Activated T-cell treated with anti-CD3 and anti-CD28 coated beads, Interleukin-2, amount 50 U/mL, for 72 hours (primary cell): ENCODE measurements at places on chromosomes 2 and 18. TPM values are rescaled to one million over a fixed set of nuclear protein-coding genes. Genes with fewer than 3 reads are reported as not detected.

- no peak for DNase-seq
These were observed 58.2 kb downstream of the GLS start for GRCh38 chr2:190938771-190939335.

- no peak for DNase-seq
These were observed 270.7 kb upstream of the HDAC4 start for GRCh38 chr2:239671471-239671870.

GRCh38 chr2:174826051-174826450, 61.8 kb upstream of the CHRNA1 start:
- no peak for DNase-seq

DNA sequence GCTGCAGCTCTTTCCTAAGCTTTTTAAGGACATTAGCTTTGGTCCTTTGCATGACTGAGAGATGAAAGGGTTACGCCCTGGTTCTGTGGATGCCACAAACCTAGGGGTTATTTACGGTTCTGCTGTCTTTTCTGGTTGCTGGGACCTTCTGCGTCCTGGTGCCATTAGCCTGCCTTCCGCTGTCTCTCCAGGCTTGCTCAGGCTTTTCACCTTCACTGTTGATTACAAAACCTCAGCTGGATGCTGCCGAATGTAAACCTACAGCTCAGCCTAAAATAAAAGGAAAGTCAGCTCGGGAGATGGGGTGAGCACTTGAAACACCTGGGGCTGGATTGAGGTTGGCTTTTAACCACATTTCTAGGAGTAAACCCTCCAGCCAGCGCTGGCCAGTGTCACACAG, 130.9 kb upstream of the ARHGAP28 start:
- DNase-seq, result no peak

DNA sequence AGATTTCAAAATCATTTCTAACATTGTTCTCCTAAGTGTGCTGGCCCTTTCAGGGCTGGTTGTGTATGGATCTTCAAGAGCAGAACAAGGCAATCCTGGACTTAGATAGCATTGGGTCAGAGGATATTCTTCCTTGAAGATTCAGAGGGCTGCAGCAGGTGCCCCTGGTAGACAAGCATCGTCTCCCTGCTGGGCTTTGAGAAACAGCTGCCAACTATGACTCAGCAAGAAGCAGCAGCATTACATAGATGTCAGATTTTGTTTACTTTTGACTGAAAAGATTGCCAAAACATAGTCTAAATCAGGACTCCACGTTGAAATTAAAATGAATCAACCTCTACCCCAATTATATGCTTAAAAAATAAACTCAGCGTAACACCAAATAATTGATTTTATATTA, 618.8 kb downstream of the SOCS6 start:
- no peak for DNase-seq

DNA sequence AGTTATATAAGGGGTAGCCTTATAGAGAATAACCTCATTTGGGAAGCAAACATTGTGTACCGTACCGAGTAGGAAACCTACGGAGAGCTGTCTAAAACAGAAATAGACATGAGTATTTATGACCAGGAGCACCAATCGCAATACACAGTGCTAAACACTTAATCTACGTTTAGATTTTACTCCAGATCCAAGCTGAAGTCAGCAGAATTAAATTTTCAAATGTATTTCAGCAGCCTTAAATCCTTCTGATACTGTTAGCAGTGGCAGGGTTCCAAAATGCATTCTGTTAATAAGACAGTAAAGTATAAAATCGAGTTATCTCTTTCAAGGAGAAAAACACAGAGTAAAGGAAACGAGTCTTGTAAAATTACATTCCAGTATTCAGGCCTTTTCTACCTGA, 118.1 kb upstream of the ZNF521 start:
- no peak for DNase-seq

DNA sequence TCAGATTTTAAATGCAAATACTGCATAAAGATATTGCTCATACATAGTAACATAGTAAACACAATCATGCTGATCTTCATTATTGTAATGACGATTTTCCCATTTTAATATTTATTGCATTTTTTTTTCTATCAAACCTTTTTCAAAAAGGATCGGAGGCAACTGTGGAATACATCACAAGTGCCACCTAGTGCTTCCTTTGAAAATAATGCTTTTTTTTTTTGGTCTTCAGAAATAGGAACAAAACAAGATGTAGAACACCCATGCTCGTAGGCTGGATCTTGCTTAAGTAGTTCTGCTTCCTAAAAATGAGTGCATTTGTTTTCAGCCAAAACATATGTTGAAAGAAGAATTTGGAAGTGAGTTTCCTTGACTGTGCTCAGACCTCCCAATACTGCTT, 35.7 kb upstream of the GPR155 start:
- no peak for DNase-seq

DNA sequence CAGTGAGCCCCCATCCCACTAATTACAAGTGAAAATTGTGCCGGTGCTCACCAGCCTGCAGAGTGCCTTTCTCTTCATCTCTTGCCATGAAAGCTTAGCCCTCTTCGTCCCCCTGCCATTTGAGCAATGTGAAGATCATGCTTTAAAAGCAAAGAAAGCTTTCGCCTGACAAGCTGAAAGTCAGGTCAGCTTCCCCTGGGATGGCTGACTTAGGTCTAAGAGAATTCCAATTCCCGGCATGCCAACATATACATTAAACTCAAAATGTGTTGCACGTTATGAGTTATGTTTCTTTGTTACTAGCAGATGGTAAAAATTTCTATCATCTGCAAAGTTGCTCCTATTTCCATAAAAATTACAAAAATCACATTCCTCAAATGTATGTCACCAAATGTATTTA, 129.8 kb downstream of the AFF3 start:
- no peak for DNase-seq

DNA sequence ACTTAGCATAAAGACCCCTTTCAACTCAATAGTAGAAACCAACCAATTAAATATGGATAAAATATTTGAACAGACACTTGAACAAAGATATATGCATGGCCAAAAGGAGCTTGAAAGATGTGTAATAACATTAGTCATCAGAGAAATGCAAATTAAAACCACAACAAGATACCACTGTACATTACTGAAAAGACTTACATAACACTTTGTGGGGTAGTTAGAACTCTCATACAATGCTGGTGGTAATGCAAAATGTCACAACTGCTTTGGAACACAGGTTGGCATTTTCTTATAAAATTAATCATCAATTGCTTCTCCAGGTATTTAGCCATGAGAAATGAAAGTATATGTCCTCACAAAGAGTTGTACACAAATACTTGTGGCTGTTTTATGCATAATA, 60.7 kb downstream of the TTC27 start:
- DNase-seq, result no peak

GRCh38 chr2:158502974-158503373, 46.2 kb downstream of the PKP4 start:
- DNase-seq, result no peak

- no peak for DNase-seq
These were observed 21.9 kb upstream of the SLC66A3 start for GRCh38 chr2:11133238-11133935.

DNA sequence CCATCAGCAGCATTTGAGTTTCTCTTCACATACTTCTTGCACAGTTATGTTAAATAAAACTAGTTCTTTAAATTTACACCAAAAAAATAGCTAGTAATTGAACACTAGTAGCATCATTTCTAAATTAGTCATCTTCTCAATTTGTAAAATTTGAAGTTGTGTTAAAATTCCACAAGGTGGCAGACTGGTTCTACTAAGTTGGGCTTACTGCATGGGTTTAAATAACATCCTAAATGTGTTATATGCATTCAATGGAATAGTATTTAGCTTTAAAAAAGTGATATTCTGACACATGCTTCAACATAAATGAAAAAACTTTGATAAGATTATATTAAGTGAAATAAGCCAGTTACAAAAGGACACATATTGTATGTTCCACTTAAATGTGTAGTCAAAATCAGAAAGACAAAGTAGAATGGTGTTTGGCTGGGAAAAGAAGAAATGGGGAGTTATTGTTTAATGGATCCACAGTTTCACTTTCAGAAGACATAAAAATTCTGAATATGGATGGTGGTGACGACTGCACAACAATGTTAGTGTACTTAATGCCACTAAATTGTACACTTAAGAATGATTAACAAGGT, 28.7 kb upstream of the RPRD1A start:
- no peak for DNase-seq

DNA sequence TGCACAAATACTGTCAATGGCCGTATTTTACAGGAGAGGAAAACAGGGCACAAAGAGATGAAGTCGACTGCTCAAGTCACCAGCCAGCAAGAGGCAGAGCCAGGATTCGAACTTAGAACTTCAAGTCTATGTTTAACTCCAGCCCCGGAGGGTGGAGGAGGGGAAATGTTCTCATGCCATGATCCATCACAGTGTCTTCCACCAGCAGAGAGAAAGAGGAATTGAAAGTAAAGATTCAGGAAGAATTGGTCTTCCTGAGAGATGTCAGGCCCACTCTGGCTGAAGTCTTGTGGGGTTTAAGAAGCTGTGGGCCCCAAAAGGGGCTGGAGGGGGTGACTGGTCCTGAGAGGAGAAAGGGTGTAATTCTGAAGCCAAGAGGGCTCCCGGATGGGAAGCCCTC, 260.0 kb downstream of the TNS1 start:
- DNase-seq, result no peak

DNA sequence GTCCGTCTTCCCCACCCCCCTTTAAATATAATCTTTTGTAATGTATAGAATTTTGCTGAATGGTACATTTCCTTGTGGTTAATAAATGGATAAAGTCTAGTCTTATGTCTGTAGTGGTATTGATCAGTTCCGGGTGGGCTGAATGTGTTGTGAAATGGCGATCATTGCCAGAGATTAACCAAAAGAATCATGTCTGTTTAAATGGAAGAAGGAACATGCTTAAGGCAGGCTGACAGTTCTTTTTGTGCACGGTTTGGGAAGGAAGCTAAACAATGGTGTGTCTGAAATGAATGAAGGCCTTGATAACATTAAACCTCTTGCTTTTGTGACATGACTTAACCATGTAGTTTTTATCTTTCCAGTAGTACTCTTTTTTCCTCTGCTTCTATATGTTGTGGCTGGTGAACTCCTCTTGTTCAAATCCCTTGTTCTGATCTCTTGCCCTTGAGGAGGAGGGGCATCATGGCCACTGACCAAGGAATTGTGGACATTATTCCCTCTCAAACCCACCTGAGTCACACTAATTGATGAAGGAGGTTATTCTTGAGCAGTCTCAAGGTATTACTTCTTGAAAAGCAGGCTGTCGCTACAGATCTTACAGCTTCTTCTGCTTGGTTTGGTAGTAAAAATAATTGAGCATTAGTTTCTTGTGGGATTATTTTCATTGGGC, 1.7 kb downstream of the ACVR2A start:
- DNase-seq, result no peak

- no peak for DNase-seq
These were observed 160.6 kb upstream of the SMAD7 start for GRCh38 chr18:49111191-49111988.

DNA sequence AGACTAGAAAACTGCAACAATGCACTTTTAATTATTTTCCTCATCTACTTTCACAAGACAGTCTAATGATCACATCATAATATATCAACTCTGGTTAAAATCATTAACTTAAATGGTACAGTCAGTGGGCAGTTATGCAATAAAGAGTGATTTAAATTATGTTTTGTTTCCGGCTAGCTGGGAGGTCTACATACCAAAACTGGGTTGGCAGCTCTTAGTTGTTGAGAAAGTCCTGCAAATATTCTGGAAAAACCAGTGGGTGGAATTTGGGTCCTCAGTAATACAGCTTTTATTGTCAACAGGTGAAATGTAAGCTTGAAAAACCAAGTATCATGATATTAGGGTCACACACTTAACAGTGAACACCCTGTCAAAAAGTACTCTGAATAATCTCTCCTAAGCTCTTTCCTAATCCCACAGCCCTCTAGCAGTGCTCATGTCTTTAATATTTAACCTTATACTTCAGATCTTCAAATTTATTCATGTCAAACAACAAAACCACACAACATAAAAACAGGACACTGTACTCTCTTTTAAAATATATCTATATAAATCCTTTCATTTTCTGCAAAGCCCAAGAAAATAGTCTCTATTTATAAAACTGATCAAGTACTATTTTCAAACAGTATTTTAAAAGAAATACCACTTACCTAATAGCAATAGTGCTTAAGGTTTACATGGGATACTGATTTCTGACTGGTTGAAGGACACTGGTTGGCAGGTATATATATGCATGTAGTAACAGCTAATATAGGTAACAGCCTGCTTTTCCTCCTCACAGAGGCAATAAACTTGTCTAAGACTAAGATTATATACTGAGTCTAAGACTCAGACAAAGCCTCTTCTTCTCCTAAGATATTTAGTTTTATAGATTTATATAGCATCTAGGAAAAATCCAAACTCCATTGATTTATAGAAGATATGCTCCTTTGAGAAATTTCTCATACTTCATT, 103.8 kb downstream of the GAREM1 start:
- no peak for DNase-seq

DNA sequence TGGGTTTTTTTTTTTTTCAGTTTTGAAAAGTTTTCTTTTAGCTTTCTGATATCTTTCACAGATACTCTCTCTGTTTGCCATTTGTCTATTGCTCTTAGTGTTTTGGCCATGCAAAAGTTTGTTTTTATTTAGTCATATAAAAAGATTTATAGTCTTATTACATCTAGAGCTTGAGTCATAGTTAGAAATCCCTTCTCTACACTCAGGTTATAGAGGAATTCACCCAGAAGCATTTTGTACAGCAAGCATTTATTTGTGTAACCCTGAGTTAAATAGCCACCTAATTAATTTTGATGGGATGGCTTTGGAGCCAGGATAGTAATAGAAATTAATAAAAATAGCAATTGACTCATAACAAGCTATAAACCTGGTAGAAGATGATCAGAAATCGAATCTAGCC, 35.6 kb downstream of the ACTR2 start:
- no peak for DNase-seq

- DNase-seq, result no peak
These were observed 45.9 kb downstream of the MARCO start for GRCh38 chr2:118987886-118988285.

GRCh38 chr2:215503381-215503780, 67.5 kb upstream of the FN1 start:
- DNase-seq, result no peak

GRCh38 chr2:227130636-227131035, 33.4 kb downstream of the COL4A4 start:
- DNase-seq, result no peak

- DNase-seq, result no peak
These were observed 35.7 kb downstream of the DYNAP start for GRCh38 chr18:54626779-54627178.

GRCh38 chr2:147525819-147526489, 318.9 kb upstream of the ACVR2A start:
- DNase-seq, result no peak

- no peak for DNase-seq
These were observed 82.9 kb downstream of the POLR1A start for GRCh38 chr2:86022661-86023365.

DNA sequence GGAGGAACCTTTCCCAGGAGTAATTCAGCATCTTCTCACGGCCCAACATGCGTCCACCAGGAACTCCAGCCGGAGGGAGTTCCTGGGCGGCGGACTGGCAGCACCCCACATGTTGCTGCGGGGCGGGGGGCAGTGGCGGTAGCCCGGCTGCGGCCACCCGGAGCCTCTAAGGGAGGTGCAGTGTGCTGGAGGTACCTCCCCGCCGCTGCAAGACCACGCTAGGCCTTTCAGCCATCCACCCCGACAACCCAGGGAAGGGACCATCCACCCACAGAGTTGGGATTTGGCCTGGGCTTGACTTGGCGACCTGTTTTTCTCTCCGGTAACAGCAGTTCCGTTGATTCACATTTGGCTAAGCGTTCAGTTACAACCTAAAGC, 625 bp downstream of the LYPD6 start:
- DNase-seq, result no peak

The CPO gene
- not detected for total RNA-seq

The ABCB11 gene
- total RNA-seq, result not detected

The MTA3 gene
- 36.7 TPM for total RNA-seq

The TRPM8 gene
- not detected for total RNA-seq
